ENCODE measurements at places on chromosomes 1 and 21.

- DNase-seq = no peak
Measured at GRCh38 chr1:112021263-112021662, 31.8 kb upstream of the KCND3 start.

- peak; percentile 63 for DNase-seq
Measured at GRCh38 chr1:30697571-30698376, 25.6 kb downstream of the MATN1 start.

- no peak for DNase-seq
Measured at GRCh38 chr1:95509989-95510388, 276.0 kb downstream of the RWDD3 start.

- DNase-seq = peak; percentile 90
Measured at GRCh38 chr1:30700528-30701257, 22.7 kb downstream of the MATN1 start.

DNA sequence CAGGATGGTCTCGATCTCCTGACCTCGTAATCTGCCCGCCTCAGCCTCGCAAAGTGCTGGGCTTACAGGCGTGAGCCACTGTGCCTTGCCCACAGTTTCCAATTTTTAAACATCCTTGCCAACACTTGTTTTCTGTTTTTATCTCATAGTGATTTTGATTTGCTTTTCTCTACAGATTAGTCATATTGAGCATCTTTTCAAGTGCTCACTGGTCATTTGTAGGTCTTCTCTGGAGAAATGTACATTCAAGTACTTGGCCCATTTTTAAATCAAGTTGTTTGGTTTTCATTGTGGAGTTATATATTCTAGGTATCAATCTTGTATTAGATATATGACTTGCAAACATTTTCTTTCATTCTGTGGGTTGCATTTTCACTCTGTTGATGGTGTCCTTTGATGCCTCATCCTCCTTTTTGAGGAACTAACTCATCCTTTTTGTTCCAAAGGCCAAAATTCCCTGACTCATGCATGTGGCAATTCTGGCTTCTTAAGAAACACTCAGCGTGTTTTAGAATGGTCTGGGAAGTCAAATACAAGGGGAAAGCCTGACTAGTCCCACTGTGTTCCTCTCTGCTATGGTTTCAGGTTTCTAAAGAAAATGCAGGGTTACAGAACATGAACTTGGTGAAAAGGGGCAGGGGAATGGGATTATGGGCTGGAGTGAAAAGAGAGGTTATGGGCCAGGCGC is 37.3 kb downstream of the PTAFR start:
- DNase-seq = peak; percentile 94

- DNase-seq = no peak
Measured at GRCh38 chr21:32713726-32714125, 14.1 kb downstream of the SYNJ1 start.

GRCh38 chr21:36792505-36792967 is 93.6 kb downstream of the SIM2 start:
- DNase-seq = peak; percentile 34

- DNase-seq = peak; percentile 7
Measured at GRCh38 chr1:111422546-111423391, 4.8 kb downstream of the OVGP1 start.

DNA sequence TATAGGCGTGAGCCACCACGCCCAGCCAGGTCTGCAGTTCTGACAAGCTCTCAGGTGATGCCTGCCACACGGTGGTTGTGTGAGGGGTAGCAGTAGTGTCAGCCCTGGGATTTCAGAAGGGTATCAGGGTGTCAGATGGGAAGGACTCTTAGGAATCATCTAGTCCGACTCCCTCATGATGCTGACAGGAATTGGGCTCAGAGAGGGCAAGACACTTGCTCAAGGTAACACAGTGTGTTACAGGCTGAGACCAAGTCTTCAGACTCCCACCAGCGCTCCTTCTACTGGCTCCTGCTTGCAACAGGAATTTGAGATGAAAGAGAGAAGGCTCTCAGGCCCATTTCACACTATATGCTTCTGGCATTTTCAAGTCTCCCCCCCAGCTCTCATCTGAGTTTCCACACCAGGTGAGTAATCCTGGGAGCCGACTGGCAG is 6.9 kb downstream of the HTR1D start:
- DNase-seq = peak; percentile 30

All from GM23248 (cell line).